Mammary microvascular endothelial cell (primary cell): ENCODE measurements at places on chromosomes 16 and 17. TPM values are rescaled to one million over a fixed set of nuclear protein-coding genes. Genes with fewer than 3 reads are reported as not detected.

The DHRS7C gene
- not detected in 2 replicates for total RNA-seq

The SMPD3 gene
- 0.05 TPM in 1 of 2 replicates, not detected in the other for total RNA-seq

The PLD2 gene
- 18.0 and 18.8 TPM in 2 replicates for total RNA-seq

The KRTAP1-1 gene
- total RNA-seq = not detected in 2 replicates

The MSLN gene
- not detected in 2 replicates for total RNA-seq

The MSRB1 gene
- total RNA-seq = 10.1 and 13.7 TPM in 2 replicates

The MAP2K6 gene
- 2.3 and 3.8 TPM in 2 replicates for total RNA-seq

The DNAI2 gene
- not detected in 2 replicates for total RNA-seq

The LGALS9B gene
- not detected in 2 replicates for total RNA-seq

The TEX14 gene
- 0.27 TPM in 1 of 2 replicates, not detected in the other for total RNA-seq

The C16orf92 gene
- total RNA-seq = not detected in 2 replicates

The CMTM2 gene
- total RNA-seq = not detected in 2 replicates

The ACAP1 gene
- 0.07 TPM in 1 of 2 replicates, not detected in the other for total RNA-seq

The HOXB1 gene
- not detected in 2 replicates for total RNA-seq

The ATP5PD gene
- total RNA-seq = 191 and 298 TPM in 2 replicates

The CD300A gene
- not detected in 2 replicates for total RNA-seq

The NPIPB13 gene
- 0.10 and 0.27 TPM in 2 replicates for total RNA-seq

The DNASE1 gene
- total RNA-seq = 5.9 and 6.9 TPM in 2 replicates

The PYDC1 gene
- not detected in 2 replicates for total RNA-seq

The KRT17 gene
- 0.94 TPM in 1 of 2 replicates, not detected in the other for total RNA-seq

The C17orf50 gene
- total RNA-seq = not detected in 2 replicates

The ATP1B2 gene
- total RNA-seq = not detected in 2 replicates

The JPH3 gene
- total RNA-seq = 0.13 TPM in 1 of 2 replicates, not detected in the other

The PITPNM3 gene
- total RNA-seq = 0.20 and 0.39 TPM in 2 replicates

The OR1E2 gene
- total RNA-seq = not detected in 2 replicates

The KRT20 gene
- not detected in 2 replicates for total RNA-seq

The VPS9D1 gene
- total RNA-seq = 5.1 and 5.9 TPM in 2 replicates

The SAMD14 gene
- 3.5 and 5.7 TPM in 2 replicates for total RNA-seq

The CEP295NL gene
- 0.20 and 0.74 TPM in 2 replicates for total RNA-seq

The HOXB7 gene
- 35.2 and 45.3 TPM in 2 replicates for total RNA-seq

The ZDHHC1 gene
- 5.2 and 6.7 TPM in 2 replicates for total RNA-seq

The CCDC137 gene
- total RNA-seq = 21.9 and 22.1 TPM in 2 replicates

The ITGB4 gene
- total RNA-seq = 2.5 and 4.6 TPM in 2 replicates

The NACA2 gene
- total RNA-seq = not detected in 2 replicates

The PDILT gene
- total RNA-seq = not detected in 2 replicates

The HS3ST3A1 gene
- total RNA-seq = 0.07 TPM in 1 of 2 replicates, not detected in the other

The SLC38A8 gene
- not detected in 2 replicates for total RNA-seq

The IGSF6 gene
- total RNA-seq = not detected in 2 replicates
